Esophagus squamous epithelium (tissue), 5 donors: ENCODE measurements at places on chromosomes 5 and 9. TPM values are rescaled to one million over a fixed set of nuclear protein-coding genes. Genes with fewer than 3 reads are reported as not detected.

DNA sequence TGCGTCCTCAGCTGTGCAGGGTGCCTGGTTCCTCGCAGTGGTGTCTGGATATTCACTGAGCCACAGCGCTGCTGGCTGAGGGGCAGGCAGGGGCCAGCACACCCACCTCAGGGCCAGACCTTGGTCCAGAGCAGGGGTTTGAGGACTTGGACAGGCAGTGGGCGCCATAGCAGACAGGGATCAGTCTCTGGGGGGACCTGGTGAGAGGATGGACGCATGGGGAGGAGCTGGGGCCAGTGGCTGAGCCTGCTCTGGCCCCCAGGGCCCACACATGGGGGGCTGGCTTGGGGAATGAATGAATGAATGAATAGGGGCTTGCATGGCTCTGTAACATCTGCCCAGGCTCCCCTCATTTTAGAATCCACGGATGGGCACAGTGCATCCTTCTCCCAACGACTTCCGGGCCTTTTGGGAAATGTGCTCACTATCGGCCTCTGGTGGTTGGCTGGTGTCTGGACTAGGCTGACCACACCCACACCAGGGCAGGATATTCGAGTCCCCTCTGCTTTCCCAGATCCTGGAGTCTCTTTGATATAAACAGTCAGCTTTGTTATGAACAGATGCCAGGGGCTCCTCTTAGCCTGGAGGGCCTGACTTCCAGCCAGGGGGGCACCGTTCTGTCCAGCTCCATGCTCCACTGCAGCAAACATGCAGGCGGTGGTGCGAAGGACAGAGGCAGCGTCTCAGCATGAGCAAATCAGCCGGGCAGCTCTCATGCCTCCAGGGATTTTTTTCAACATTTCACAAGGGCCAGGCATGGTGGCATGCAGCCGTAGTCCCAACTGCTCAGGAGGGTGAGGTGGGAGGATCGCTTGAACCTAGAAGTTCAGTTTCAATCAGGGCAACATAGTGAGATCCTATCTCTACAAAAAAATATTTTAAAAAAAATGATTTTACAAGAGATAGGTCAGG lies 62.6 kb downstream of the NEK6 start:
- no peak for DNase-seq

DNA sequence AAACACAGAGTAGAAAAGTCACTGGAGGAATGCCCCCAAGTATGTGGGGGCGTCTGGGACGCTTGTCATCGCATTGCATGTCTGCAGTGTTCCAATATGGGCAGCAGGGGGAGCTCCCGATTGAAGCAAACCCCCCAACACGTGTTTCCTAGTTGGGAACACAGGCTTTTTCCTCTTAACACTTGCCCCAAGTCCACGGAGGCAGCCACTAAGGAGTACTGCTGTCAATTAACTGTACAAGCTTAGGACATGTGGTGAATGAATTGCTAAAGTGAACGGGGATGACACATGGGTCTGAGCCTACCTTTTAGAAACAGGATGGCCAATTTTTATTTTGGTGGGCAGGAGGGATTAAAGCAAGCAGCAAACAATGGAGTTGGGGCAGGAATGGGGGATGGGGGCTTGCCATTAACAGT lies 2.2 kb downstream of the GABRB2 start:
- DNase-seq, result no peak

DNA sequence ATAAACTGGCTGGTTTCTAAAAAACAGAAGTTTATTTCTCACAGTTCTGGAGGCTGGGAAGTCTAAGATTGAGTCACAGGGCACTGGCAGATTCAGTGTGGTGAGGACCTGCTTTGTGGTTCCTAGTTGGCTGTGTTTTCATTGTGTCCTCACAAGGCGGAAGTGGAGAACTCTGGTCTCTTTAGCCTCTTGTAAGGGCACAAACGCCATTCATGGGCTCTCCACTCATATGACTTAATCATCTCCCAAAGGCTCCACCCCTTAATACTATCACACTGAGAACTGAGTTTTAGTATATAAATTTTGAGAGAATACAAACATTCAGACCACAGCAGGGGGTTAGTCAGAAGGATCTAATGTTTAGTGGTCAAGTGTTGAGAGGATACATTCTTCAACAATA lies 208.2 kb downstream of the SEC61B start:
- DNase-seq, result no peak

GRCh38 chr5:168422431-168422830 lies 63.8 kb upstream of the RARS1 start:
- DNase-seq, result no peak

DNA sequence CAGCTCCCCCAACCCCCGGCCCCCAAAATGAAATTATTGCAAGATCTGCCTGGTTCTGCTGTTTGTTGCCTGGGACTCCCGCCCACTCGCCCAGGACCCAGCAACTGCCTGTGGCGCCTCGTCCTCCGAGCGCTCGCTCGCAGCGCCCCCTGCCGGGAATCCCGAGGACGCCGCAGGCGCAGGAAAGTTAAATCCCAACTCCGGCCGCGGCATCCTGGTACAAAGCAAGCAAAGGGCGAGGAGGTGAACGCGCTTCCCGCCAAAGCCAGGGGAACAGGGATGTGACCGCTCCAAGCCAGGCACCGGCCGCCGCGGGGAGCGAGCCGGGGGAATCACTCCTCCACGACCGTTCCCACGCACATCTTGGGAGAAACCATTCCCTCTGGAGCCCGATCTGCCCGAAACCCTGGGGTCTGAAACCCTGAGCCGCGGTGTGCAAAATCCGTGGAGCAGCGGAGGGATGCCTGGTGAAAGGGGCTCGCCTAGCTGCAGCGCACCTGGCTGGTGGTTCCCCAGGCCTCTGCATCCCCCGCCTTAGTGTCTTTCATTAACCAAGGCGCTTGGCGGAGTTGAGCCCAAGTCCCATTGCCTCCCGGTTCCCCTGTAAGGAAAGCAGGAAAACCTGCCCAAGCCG lies 1.3 kb downstream of the SEMA5A start:
- DNase-seq, result no peak

GRCh38 chr5:102845041-102845440 lies 89.9 kb downstream of the PAM start:
- no peak for DNase-seq

GRCh38 chr5:90421136-90421535 lies 11.6 kb upstream of the CETN3 start:
- DNase-seq, result no peak

DNA sequence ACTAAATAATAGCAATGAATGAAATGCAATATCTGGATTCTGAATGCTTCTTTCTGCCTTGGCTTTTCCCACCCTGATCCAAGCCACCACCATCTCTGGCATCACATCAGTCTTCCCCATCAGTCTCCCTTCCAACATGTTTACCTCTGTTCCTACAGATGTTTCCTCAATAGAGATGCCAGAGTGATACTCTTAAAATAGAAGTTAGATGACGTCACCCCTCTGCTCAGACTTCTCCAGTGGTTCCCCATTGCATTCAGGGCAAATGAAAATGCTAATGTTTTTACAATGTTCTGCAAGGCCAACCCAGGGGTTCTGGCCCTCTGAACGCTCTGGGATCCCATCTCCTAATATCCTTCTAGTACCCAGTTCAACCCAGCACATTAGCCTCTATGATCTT lies 305.8 kb downstream of the TRIM32 start:
- no peak for DNase-seq

DNA sequence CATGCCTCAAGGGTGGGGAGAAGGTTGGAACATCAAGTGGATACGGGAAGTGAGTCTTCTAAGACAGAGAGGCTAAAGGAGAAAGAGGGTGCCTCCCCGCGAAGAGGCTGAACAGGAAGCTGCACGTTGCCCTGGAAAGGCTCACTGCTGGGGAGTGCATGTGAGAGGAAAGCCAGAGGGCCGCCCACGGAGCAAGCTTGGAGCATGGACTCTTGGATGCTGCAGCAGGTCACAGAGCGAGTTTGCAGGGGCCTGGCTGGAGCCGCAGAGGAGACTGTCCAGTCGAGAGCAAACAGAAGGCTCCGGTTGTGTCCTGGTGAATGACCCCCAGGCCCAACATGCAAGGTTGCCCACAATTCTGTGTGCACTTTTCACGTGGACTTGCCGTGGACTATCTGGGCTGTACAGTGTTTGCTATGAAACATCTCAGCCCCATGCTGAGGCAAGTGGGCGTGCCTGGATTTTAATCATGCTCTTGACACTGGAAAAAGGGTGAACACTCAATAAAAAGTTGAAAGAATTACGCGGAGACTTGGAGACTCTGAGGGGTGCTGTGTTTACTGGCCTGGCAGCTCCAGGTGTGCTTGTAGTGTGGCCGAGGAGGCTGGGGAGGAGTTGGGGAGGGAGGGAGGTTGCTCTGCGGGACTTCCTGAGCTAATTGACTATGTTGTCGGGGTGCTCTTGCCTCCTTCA lies 54.5 kb upstream of the GARNL3 start:
- DNase-seq, result no peak

DNA sequence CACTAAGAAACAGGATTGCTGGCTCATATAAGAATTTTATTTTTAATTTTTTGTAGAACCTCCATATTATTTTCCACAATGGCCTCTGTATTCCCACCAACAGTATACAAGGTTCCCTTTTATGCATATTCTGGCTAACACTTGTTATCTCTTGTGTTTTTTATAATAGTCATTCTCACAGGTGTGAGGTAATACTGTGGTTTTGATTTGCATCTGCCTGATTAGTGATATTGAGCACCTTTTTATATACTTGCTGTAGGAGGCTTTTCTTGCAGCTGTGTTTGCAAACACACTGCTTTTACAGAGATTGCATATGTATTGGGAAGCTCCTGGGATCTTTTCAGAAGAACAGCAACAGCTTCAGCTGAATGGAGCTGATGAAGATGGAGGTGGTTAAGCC lies 164.8 kb downstream of the DEPDC1B start:
- no peak for DNase-seq

DNA sequence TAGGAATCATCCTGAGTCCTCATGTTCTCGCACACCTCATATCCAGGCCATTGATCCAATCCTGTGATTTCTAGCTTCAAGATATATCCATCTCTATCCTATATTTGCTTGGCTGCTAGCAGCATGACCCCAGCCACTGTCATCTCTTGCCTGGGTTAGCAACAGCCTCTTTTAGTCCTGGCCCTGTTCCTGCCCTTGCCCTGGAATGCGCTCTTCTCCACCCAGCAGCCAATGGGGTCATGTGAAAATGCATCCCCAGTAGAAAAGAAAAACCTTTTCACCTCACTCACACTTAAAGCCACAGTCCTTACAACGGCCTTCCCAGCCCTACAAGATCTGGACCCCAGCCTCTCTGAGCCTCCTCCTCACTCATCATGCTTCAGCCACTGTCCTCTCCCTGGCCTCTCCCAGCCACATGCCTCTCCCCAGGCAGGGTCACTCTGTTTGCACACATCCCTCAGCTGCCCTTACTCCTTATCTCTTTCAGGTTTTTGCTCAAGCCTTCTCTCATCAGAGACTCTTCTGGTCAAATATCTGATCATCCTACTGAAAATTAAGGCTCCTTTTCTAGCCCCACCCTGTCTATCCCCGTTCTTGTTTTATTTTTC lies 34.3 kb upstream of the NR3C1 start:
- DNase-seq, result no peak

DNA sequence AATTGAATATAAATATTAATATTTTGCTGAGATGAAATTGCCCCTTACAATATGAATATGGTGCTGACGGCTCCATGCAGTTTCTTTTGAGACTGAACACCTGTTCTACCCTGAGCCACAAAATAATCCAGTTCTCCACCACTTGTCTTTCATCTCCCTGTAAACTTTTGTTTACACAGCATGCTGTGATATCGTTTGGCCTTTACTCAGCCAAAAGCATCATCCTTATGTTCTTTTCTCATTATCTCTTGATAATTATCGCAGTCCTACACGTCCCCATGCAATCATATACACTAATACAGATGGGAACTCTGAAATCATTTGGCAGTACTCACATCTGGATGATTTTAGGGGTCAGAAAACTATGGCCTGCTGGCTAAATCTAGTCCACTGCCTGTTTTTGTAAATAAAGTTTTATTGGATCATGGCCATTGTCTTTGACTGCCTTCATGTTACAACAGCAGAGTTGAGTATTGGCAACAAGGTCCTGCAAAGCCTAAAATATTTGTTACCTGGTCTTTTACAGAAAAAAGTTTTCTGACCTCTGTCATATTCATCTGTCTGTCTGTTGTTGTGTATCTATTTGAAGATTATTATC lies 53.3 kb downstream of the AOPEP start:
- DNase-seq, result no peak

DNA sequence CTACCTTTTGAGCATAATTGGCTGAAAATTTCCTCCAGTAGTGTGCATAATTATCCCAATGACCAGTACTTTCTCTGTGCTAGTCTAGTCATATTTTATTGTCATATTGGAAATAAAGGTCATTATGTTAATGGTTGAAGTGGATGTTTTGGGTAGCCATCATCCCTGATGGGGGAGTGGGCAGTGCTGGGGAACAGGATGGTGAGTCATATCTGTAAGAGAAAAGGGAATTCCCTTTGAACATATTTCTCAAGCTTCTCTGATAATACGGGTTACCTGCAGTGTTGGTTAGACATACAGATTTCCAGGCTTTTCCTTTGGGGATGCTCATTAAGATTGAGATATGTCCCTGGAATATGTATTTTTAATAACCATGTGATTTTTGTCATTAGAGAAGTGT lies 33.3 kb upstream of the SPATA31D4 start:
- DNase-seq, result no peak

GRCh38 chr9:76516350-76516749 lies 57.4 kb downstream of the GCNT1 start:
- no peak for DNase-seq

GRCh38 chr5:178984145-178985072 lies 10.7 kb downstream of the GRM6 start:
- no peak for DNase-seq

DNA sequence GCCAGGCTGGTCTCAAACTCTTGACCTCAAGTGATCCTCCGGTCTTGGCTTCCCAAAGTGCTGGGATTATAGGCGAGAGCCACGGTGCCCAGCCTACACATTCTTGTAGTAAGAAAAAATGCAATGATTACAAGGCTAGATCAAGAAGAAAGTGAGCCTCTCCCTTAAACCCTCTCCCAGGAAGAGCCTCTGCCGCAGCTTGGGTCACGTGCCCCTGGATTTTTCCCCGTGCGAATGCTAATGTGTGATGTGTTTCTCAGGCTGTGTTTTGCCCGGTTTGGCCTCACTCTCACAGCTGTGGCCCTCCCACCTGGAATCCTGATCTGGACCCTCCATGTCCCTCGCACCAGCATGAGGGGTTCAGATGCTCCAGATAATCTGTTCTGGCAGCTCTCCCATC lies 6.9 kb downstream of the PLPP7 start:
- DNase-seq, result no peak

- no peak for DNase-seq
Measured at GRCh38 chr9:93942161-93942560, 13.0 kb downstream of the BARX1 start.

- DNase-seq, result no peak
Measured at GRCh38 chr5:40442346-40442745, 237.4 kb upstream of the PTGER4 start.

GRCh38 chr5:34459908-34460307 lies 196.2 kb upstream of the RAI14 start:
- DNase-seq, result no peak

The GADD45G gene
- total RNA-seq, result 13.8 TPM

The IL31RA gene
- not detected for total RNA-seq

The STPG3 gene
- total RNA-seq, result not detected

The SARDH gene
- total RNA-seq, result not detected

The OR1L8 gene
- total RNA-seq, result 0.38 TPM

The TMEM171 gene
- total RNA-seq, result 6.2 TPM
